ENCODE measurements at places on chromosomes 13 and 19.

GRCh38 chr13:28542804-28543203 is 47.9 kb upstream of the FLT1 start:
- no peak for DNase-seq

DNA sequence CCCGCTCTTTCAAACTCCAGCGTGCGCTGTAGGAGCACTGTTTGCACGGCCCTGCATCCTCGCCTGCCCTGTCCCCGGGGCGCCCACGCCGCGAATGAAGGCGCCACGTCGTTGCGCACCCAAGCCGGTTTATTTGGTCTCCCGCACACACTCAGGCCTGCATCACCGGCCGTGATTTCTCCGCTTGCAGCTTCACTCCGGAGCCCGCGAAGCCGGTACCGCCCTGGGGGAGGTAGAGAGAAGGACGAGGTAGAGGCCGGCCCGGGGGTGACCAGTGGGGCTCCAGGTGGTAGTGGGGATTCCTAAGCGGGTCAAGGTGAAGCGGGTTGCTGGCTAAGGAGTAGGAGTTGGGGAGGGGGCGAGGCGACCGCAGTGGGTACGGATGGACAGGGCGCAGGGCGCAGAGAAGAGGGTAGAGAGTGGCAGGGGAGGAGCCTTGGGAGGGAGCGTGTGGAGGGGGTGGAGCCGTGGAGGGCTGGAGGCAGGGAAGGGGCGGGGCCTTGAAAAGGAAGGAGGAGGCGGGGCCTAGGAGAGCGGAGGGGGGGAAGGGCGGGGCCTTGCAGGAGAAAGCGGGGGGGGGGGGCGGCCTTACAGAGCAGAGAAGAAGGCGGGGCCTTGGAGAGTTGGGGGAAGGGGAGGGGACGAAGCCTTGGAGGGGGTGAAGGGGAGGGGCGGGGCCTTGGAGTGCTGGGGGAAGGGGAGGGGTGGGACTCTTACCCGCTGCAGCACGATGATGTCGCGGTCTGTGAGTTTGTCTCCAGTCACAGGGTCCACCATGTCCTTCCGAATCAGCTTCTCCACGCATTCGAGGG is 24.6 kb downstream of the NOSIP start:
- DNase-seq: peak; percentile 85

DNA sequence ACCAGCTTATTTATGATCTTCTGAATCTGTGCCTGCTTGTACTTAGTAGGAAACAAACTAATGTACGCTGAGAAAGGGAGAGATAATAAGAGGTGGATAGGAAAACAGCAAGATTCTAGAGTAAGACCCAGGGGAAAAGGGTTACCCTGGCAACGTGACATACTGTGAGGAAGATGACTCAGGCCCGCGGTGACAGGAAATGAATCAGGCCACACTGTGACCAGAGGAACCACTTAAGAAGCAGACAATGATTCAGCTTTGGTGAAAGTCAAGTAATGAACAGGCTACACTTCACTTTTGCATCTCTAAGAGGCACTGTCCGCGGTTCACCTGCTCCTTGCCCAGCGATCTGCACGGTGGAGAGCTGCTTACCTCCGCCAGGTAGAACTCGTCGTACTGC is 158.2 kb downstream of the NALCN start:
- DNase-seq: no peak

GRCh38 chr13:50422181-50423148 is 407.2 kb downstream of the KCNRG start:
- no peak for DNase-seq

GRCh38 chr13:84812789-84813188 is 930.5 kb upstream of the SLITRK1 start:
- DNase-seq: no peak

GRCh38 chr19:35776102-35776788 is 881 bp downstream of the ARHGAP33 start:
- DNase-seq: no peak

DNA sequence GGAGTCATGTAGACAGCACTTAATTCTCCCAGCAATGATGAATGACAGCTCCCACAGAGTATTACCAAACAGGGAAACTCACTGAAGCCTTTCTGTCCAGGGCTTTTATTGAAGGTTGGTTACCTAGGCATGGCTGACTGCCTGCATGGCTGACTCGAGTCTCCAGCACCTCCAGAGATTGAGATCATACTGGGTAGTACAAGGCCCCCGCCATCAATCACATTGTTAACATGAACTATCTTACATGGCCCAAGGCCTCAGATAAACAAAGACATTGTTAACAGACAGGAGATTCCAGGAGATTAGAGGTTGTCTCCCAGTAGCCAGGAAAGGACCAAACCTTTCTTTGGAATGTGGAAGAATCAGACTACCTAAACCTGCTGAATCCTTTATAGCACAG is 128.3 kb upstream of the LSM14A start:
- no peak for DNase-seq

DNA sequence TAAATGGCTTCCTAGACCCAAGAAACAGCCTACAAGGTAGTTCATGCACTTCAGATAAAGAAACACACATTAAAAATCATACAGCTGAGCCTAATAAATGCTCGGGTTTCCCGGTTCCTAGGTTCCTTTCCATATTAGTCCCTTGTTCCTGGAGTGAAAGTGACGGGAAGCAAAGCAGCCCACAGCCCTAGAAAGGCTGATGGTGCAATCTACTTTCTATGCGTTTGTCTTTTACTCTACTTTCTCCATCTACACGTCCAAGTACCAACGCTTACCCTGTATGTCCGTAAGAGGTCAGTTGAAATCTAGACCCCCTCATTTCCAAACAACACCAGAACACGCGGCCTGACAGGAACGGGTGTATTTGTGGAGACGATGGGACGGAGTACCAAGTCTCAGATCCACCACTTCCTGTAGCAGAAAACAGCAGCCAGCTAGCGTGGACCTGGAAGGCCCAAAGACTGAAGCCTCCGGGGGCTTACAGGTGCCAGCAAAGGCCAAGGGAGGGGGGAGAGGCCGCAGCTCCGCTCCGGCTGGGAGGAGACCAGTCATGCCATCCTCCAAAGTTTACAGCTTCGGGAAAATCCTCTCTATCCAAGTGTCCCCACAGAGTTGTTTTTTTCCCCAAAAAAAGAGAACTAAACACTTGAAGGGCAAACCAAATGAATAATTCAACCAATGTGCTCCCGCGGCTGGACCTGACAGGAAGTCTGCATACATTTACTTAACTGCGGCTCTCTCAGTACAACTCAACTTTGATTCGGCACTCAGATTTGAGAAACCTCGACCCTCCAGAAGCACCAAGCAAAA is 34.1 kb downstream of the STK24 start:
- DNase-seq: no peak

GRCh38 chr13:38350114-38350617 is 515 bp downstream of the UFM1 start:
- DNase-seq: peak; percentile 30

DNA sequence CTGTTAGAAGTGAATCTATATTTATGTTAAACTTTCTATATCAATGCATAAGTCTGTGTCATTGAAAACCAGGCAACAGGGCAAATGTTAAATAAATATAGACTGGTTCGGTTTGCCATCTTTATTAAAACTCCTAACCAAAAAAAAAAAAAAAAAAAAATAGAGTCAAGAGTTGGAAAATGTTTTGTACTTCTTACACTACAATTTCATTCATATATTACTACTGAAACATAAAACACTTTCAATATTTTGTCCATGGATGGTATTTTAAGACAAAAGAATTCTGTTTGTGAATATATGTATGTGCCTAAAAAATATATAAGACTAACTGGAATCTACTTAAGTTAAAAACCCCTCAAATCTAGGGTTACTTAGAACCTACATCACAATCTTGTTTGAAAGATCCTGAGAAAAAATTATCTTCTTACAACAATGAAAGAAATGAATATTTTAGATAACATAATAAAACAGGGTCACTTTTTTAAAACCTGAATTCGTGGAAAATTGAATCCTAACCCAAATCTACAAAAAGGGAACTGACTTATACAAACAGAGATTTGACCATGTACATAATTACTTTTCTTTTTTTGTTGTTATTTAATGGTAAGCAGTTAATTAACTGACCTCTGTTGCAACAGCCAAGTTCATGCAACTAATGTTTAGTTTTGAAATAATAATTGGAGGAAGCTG is 5.1 kb downstream of the DACH1 start:
- DNase-seq: no peak

DNA sequence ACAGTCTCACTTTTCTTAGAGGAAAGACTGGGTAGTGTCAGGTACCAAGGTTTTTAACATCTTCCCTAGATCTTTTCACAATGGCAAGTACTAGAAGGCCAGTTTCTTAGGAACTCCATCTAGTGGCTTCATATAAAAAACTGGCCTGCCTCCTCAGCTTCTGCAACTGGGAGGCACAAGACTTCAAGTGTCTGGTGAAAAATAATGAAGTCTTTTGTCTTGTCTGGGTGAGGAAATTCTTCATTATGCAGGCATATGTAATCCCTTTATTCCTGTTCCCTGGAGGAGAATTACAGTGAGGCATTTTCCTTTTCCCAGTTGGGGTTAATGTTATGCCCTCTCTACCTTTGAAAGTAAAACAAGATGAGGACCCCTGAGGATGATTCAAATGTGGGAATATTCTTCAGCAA is 300.5 kb downstream of the NALCN start:
- DNase-seq: no peak

GRCh38 chr19:33286899-33287298 is 15.4 kb downstream of the CEBPA start:
- peak; percentile 18 for DNase-seq

DNA sequence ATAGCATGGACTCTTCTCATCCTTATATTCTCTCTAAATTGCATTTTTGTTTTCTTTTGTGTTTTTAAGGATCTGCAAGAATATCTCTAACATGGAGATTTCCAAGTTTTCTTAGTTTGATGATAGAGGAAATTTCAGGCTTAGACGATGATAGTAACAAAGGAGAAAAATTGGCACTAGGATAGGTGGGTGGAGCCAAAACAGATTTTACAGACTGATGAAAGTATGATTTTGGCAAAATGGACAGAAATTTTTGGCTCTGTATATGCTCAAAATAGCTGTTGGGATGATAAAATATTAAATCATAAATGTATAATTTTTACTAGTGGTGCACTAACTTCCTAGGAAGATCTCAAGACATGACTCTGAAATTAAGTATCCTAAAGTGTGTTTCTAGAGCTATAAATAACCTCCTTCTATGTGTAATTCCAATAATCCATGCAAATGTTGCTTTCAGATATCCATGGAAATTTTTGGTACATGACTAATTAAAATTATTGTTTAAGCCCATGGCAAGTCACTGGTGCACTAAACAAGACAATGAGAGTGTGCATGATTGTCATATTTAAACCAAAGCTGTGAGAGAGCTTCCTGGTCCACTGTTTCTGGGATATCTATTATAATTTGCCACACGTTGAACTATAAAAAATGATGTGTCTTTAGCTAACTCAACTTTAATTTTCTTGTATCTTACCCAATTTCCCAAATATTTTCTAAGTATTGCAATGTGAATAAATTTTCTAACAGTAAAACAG is 55.8 kb upstream of the NBEA start:
- DNase-seq: no peak

DNA sequence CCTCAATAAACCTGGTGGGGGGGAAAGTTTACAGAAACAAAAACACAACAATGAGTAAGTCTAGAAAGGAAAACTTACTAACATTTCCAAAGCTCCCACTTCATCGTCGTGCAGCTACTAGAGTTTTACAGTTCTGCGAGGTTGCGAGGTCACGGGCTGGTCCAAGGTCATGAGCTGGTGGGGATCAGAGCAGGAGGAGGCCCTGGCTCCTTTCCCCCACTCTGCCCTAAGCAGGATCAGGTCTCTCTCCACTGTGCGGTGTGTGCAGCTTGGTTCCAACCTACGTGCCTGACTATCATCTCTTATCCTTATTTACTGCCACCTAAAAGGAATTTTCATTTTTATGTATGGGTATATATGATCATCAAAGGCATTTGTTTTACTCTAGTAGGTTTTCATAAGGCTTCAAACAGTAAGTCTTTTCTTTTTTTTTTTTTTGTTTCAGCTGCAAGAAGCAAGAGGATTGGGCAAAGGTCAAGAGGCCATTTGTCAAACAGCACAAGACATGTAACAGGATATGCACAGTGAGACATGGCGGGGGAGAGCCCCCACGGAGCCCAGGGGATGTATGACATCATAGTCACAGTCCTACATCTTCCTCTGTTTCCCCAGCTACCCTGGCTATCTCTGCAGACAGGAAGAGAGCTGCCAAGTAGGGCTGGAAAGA is 76.6 kb upstream of the POMP start:
- DNase-seq: no peak

DNA sequence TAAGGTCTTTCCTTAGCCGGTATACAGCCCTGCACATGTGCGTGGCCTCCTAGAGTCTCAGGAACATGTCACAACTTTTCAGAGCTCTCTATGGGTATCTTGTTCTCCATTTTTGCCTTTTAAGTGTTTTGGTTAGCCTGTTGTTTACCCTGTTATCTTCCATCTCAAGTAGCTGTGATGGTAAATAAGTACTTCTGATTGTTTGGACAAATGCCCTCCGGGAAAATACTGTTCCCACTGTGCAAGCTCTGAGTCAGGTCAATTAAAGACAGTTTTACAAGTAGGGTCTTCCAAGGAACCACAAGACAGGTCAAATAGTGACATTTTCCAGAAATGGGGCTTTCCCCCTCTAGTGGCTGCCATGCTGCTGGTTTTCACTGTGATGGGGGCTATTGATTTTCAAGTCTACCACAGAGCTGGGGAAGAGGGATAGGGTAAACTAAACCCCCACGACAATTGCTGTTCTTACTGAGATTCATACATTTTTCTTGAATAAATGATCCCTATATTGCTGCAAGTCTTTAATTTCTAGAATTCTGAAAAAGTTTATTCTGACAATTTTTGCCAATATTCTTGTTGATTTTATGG is 109.5 kb downstream of the TM9SF2 start:
- DNase-seq: no peak

GRCh38 chr19:7191946-7192691 is 102.1 kb downstream of the INSR start:
- DNase-seq: peak; percentile 87

DNA sequence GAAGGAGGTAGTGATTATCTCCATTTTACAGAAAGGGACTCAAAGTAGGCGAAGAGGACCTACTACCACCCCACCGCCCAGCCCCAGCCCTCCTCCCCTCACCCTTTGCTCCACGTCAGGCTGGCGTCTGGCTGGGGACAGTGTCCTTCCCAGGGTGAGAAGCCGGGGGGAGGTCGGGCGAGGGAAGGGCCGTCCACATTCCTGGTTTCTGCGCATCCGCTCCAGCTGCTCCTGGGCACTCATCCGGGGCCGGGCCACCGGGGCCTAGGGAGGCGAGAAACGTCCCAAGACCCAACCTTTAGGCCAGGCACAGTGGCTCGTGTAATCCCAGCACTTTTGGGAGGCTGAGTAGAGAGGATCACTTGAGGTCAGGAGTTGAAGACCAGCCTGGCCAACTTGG is 4.8 kb upstream of the HSD17B14 start:
- no peak for DNase-seq

DNA sequence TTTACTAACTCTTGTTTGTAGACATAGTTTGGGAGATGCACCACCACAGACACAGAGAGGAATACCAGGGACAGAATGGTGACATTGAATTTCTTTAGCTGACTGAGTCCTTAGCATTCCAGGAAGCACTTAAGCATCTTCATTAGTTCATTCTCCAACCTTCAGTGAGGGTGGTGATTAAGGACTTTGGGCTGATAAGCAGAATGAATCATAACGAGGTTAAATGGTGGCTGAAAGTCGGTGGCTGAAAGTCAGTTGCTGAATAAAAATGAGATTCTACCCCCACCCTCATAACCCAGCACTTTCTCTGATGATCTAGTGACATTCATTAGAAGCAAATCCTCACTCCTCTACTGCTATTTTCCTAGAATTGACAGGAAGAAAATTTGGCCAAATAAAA is 10.6 kb downstream of the PCDH8 start:
- no peak for DNase-seq

Data from CD8-positive, alpha-beta T cell (primary cell).